ENCODE measurements at places on chromosomes 7 and 10.

DNA sequence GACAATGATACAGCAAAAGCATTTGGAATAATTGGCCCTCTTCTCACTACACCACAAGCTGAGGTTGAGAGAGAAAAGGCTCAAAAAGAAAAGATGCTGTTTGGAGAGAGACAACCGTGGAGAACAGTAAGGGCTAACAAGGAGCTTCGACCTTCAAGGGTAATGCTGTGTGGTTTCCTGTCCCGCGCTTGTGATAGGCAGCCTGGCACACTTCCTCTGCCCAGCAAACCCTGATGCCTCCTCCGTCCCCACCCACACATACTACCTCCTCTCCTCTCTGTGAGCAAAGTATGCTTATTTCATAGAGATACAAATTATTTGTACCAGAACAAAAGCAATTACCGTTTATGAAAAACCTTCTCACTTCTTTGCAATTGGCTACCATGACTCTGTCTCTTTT is 755.4 kb downstream of the KCNMA1 start:
- no peak for DNase-seq

- no peak for DNase-seq
These were observed 6.9 kb downstream of the CPA4 start for GRCh38 chr7:130299866-130300265.

GRCh38 chr7:118214833-118215182 is 9.7 kb upstream of the ANKRD7 start:
- no peak for DNase-seq

DNA sequence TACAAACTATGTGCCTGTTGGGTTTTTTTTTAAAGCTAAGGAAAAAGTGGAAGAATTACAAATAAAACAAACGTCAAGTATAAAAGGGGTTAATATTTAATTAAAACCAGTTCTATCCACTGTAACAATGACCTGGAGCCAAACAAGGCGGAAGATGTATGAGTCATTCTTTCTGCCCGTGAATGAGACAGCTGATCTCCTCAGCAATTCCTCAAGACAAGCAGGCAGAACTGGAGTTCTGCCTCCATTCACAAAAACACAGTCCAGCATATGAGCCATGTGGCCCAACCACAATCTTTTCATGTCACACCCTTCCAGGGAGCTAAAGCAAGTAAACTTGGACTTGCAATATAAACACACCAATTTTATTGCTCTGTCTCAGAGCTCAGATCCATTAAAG is 8.4 kb downstream of the ETV1 start:
- no peak for DNase-seq

GRCh38 chr10:29344073-29344820 is 55.4 kb downstream of the LYZL1 start:
- no peak for DNase-seq

- DNase-seq: no peak
These were observed 122.5 kb downstream of the CCNY start for GRCh38 chr10:35458500-35459448.

DNA sequence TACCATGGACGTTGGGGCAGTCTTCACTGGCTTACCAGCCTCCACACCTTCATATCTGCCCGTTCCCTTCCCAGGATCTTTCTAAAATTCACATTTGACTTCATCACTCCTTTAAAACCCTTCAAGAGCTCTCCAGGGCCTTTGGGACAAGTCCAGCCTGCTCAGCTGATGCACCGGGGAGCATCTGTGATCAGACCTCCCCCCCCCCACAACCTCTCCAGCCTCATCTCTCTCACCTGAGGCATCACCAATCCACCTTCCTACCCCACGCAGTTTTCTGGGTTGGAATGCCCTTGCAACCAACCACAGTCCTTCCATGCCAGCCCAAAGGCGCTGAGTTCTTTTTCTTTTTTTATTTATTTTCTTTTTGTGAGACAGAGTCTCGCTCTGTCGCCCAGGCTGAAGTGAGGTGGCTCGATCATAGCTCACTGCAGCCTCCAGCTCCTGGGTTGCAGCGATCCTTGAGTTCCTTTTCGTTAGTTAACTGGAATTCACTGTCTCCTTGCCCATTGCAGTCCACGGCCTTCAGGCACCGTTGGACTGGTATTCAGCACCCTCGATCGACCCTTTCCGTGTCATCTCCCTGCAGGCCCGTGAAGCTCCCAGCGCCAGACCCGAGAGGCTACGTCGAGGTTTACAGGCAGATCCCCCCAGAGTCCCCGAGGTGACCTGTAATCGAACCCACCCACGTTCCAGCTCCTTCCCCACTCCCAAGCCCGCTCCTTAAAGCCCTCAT is 654 bp downstream of the ALKBH4 start:
- DNase-seq: no peak

- no peak for DNase-seq
These were observed 212.4 kb downstream of the RNLS start for GRCh38 chr10:88370713-88371112.

GRCh38 chr7:158453663-158454062 is 134.0 kb downstream of the PTPRN2 start:
- no peak for DNase-seq

- peak; percentile 26 for DNase-seq
These were observed 279.4 kb upstream of the HABP2 start for GRCh38 chr10:113273181-113274163.

GRCh38 chr7:83366629-83367028 is 203.9 kb upstream of the PCLO start:
- no peak for DNase-seq

GRCh38 chr7:158034571-158034970 is 553.1 kb downstream of the PTPRN2 start:
- no peak for DNase-seq

GRCh38 chr7:116698930-116699721 is 27.1 kb downstream of the MET start:
- DNase-seq: no peak

GRCh38 chr7:5692112-5692844 is 89.2 kb downstream of the RNF216 start:
- DNase-seq: no peak

DNA sequence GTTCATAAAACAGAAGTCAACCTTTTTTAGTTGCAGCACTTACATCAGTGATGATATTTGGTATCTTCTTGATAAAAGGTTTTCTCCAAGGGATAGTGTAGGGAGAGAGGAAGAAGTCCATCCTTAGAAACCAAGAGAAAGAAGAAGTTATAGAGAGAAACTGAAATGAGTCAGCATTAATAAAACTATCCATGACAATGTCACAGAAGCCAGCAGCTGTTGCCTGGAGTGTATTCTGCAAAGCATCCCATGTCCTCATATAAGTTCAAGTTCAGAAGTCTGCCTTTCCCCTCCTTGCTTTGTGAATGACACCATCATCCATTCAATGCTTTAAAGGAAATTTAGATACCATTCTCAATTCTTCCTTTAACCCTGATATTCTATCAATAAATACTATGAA is 14.4 kb upstream of the COL1A2 start:
- DNase-seq: no peak

DNA sequence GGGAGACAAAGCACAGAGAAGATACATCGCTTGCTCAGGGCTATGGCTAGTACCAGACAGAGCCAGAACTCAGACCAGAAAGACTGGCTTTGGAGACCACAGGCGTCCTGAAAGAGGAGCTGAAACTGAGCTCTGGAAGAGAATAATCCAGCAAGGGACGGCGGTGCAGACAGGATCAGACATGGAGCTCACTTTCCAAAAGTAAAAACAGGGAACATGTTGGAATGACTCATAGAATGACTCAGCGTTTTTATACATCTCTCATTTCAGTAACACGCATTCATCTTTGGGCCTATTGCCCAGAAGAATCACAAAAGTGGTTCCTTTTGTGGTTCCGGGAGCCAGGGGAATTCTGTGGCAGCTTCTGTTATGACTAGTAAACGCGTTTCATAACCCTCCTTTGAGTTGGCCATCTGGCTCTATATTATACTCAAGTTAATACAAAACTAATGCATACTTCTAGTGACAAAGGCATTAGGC is 37.2 kb downstream of the PLEKHS1 start:
- DNase-seq: peak; percentile 15

DNA sequence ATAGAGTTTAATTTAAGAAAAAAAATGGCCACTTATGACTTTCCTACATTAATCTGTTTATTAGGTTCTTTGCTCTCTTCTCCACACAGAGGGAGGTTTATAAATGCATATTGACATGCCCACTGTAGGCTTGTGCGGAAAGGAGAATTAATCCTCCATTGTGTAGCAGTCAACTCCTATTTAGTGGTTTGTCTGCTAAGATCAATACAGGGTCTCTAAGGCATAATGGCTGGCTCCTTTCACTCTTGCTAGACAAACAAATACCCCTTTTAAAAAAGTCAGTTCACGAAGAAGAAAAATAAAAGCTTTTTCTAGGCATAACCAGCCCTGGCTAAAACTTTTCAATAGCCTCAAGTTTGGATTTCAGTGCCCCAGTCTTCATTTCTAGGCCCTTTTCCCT is 141.6 kb downstream of the TSPAN12 start:
- no peak for DNase-seq
